ENCODE measurements at places on chromosomes 1 and 21. TPM values are rescaled to one million over a fixed set of nuclear protein-coding genes. Genes with fewer than 3 reads are reported as not detected.

HSF2BP gene
- 0.83 TPM for total RNA-seq

PADI4 gene
- 0.44 TPM for total RNA-seq

HSD3B2 gene
- not detected for total RNA-seq

SERBP1 gene
- 142 TPM for total RNA-seq

AMY1B gene
- not detected for total RNA-seq

TMEM240 gene
- 0.66 TPM for total RNA-seq

OR2W3 gene
- total RNA-seq, result not detected

- no peak for DNase-seq
These were observed 169.2 kb upstream of the SGIP1 start for GRCh38 chr1:66364578-66365391.

DNA sequence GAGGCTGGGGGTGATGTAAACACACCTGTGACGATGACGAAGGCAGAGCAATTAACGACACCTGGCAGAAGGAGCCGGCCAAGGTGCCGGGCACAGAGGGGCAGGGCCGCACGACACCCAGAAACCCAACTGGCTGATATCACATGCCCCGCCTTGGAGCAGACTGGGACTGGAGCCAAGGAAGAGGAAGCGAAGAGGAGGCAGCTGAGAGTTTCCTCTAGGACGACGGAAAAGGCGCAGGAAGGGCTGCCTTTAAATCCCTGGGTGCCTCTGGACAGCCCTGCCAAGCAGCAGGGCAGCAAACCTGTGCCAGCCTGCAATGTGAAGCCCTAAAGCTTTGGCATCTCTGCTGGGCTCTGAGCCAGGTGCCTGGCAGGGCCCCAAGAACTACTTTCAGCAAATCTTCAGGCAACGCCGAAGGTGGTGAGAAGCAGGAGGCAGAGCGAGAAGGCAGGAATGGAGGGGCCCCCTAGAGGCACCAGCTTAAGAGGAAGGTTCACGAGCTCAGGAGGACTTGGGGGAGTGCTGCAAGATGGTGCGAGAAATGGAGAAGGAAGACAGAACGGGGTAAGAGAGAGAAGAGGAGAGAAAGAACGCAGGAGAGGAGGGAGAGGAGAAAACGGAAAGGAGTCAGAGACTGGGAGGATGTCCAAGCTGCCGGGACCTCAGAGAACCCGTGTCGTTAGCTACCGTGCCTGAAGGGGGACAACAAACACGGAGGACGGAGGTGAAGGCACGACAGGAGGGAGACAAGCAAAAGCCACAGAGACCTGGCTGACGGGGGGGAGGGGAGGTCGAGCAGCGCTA lies 25.3 kb upstream of the PEF1 start:
- DNase-seq, result peak; percentile 55

DNA sequence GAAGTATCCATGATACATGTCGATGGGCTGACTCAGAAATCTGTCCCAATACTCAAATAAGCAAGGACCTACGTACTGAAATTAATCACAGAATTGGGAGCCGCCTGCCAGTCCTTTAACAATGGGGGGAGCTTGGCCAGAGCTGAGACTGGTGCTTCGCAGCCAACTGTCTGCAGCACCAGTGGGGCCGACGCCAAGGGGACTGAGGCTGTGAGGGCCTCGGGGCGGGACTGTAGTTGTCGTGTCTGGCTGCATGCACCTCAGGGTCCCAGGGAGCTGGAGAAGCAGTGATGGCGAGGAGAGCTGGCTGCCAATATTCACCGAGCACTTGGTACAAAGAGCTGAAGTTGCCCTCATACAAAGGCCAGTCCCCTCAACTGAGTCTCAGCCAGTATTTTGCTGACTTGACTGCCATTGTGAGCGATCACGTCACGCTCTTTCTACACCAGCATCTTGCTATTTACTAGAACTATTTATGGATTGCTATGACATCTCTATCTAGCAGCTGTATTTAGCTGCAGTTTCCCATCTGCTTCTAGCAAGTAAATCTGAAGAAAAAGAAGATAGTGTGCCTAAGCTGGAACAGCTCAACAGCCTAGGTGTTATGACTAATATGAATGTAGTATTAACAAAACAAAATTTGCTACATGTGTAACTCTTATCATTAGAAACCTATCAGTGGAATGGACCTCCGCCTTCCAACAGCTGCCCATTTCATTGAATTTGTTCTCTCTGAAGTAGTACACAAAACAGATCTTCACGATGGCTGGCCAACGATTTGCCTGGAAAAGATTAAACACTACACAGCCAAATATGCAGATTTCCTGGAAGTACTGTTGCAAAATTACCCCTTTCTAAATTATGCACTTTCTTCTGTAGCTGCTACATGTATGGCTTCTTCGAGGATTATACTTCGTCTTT lies 29.1 kb downstream of the EVI5 start:
- no peak for DNase-seq

- peak; percentile 6 for DNase-seq
These were observed 609 bp downstream of the PIGK start for GRCh38 chr1:77218477-77219165.

DNA sequence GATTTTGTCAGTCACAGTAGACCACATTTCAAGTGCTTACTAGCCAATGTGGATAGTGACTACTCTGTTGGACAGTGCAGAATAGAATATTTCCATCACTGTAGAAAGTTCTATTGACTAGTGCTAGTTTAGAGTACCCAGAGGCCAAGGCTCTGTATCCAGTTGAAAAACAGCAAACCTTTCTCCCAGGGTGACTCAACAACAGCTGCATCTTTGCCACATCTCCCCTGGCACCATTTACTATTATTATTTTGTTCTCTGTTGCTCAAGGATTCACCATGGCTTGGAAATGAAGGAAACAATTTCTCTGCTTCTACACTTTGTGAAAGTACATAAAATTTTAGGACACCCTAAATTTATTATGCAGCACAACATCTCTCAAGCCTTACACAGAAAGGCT lies 85.3 kb upstream of the WDR26 start:
- no peak for DNase-seq

GRCh38 chr1:167043752-167044488 lies 46.3 kb downstream of the GPA33 start:
- peak; percentile 77 for DNase-seq

DNA sequence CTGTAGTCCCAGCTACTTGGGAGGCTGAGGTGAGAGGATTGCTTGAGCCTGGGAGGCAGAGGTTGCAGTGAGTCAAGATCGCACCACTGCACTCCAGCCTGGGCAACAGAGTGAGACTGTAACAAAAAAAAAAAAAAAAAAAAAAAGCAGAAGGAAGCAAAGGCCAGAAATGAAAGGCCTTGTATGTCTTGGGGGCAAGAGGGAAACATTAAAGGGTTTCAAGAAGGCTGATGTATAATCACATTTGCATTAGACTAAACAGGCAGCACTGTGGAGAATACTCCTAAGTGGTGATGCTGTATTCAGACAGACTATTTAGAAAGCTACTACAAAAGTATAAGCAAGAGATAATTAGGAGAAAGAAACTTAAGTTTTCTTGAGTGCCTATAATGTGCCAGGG lies 10.4 kb downstream of the ANP32E start:
- peak; percentile 41 for DNase-seq

DNA sequence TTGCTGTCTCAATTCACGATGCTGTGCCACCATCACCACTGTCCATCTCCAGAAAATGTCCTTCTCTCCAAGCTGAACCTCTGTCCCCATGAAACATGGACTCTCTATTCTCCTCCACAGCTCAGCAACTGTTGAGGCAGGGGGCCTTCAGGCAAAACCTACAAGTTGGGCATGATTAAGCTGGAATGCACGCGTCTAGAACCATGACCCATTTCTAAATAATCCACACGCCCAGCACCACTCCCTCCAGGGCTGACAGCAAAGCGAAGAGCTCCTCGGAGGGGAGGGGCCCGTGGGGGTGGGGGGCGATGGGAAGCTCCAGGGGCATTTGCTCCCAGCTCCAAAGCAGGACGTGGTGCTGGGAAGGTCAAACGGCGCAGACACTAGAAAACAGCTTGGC lies 3.3 kb upstream of the HES5 start:
- DNase-seq, result no peak

GRCh38 chr1:169595764-169596711 lies 9.8 kb upstream of the F5 start:
- no peak for DNase-seq

DNA sequence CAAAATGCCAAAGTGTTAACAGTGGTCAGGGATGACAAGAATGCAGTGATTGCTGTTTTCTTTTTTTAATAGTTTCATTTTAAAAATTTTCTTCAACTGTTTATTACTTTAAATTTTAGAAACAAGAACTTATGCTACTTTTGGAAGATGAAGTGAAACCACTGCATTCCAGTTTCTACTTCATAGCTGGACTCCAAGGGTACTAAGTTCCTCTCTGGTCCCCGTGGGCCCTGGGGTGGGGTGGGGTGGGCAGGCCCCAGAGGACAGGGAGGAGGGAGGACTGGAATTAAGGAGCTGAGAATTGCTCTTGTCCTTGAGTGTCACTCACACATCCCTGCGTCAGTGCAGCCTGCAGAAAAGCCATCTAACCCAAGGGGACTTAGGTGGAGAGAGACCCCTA lies 97.3 kb downstream of the RAVER2 start:
- DNase-seq, result no peak

DNA sequence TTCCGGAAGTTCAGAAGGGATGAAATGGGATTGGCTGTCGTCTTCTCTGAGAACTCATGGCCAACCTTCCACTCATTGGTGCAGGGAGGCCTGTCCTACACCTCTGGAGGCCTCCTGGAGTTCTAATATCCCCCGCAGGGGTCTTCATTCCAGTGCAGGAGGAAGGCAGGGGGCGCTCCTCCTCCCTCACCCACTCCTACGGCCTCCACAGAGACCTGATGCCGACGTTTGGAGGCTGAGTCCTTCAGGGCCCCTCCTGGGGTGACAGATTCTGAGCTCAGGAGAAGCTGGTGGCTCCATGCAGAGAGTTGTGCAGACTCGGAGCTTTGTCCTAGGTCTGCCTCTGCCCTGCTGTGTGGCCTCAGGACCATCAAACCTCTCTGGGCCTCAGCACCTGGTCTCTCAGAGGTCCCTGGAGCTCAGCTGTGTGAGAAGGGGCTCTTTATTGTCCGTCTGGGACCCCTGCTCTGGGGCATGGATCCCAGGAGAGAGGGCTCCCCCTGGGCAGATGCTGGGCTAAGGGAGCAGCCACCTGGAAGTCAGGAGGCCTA lies 102.3 kb upstream of the WNT4 start:
- no peak for DNase-seq

DNA sequence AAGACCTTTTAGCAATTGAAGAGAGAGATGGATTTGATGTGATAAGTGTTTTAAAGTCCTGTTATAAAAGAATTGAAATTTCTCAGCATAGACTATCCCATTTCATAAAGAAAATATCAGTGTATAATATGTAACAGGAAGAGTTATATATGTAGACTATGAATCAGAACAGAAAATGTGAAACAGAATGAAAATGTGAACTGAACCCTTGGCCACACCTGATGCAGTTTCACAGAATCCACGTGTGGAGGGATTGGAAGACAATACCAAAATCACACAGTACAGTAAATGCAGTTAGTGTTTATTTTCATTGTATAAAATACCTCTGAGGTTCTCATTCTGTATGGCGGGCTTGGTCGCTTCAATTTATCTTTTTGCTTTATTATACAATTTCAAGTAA lies 9.9 kb upstream of the SLAMF1 start:
- DNase-seq, result no peak

DNA sequence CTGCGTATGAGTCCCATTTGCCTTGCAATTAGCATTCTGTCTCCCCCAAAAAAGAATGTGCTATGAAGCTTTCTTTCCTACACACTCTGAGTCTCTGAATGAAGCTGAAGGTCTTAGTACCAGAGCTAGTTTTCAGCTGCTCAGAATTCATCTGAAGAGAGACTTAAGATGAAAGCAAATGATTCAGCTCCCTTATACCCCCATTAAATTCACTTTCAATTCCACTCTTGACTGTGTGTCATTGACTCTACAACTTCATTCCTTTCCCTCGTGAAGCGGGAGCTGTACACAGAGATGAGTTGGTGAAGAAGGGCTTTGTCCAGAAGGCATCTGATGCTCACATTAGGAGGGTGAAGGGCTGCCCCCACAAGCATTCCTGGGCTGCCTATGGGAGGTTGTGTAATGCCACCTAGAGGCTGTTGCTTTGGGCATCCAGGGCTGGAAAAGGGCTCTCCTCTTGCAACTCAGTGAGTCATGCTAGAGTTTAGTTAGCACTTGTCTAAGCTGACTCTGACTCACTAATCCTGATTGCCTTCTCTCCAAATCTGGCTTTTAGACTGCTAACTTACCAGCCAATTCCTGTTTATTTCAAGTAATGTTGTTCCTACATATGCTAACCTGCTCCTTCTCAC lies 1.8 kb downstream of the SPRR1B start:
- DNase-seq, result no peak

GRCh38 chr1:48207536-48208075 lies 14.9 kb upstream of the SLC5A9 start:
- no peak for DNase-seq

DNA sequence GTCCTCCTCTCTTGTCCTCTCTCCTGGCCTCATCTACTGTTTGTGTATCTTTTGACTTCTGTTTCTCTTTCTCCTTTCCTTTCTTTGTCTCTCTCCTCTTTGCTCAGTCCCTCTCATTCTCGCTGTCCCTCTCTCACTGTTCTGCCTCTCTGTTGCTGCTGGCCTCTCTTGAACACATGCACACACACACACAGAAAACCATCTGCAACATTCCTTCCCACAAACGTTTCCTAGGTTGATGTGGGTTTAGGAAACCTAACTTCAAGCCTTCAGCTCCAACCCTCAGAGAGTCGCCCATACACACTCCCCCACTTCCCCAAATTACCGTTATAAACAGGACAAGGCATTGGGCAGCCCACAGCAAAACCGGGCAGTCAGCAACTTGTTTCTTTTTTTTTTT lies 10.9 kb upstream of the SSBP3 start:
- no peak for DNase-seq

GRCh38 chr1:17914987-17915386 lies 159.9 kb downstream of the ACTL8 start:
- no peak for DNase-seq

- DNase-seq, result no peak
These were observed 74.9 kb upstream of the F3 start for GRCh38 chr1:94616506-94616905.

- no peak for DNase-seq
These were observed 345.1 kb downstream of the LMO4 start for GRCh38 chr1:87673748-87674147.

DNA sequence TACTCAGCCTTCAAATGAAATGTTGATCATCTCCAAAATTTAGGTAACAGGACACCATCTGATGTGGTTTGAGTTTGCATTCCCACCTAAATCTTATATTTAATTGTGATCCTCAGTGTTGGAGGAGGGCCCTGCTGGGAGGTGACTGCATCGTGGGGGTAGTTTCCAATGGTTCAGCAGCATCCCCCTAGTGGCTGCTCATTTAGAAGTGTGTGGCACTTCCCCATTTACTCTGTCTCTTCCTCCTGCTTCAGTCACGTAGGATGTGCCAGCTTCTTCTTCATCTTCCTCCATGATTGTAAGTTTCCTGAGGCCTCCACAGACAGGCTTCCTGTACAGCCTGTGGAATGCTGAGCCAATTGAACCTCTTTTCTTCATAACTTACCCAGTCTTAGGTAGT lies 731.2 kb downstream of the USP25 start:
- DNase-seq, result no peak

DNA sequence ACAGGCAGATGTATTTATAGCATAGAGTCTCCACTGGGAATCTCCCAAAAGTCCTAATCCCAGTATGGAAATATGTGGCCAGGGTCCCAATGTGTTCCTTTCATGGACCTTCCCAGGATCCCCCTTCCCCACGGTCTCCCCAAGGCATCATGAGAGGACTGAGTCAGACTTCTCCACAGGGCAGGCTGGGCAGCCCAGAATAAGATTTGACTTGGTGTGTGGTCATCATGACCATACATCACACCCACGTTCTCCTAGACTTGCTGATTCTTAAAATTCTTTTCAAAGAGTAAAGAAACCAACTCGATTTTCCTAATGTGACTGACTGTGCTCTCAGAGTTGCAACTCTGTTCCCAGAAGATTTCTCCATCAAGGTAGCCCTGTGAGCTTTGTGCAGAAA lies 93.9 kb upstream of the CD34 start:
- DNase-seq, result no peak
